Thyroid gland (tissue), 4 donors: ENCODE measurements at places on chromosomes 7 and 10. TPM values are rescaled to one million over a fixed set of nuclear protein-coding genes. Genes with fewer than 3 reads are reported as not detected.

DNA sequence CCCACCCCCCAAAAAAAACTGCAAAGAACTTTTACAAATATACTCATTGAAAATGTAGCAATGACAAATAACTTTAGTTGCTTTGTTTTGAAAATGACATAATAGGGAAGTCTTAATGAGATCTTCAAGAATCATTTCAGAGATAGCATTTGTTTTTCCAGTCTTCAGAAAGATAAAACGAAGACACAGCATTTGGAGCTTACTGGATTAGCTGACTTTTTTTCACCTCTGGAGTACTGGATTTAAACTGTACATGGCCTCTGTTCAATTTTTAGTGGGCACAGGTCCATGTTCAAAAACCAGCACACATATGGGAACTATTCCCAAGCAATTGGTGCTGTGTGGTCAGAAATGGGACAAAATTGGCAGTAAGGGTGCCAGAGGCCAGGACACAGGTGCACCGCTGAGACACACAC is 3.9 kb downstream of the RAB11FIP2 start:
- no peak for DNase-seq

DNA sequence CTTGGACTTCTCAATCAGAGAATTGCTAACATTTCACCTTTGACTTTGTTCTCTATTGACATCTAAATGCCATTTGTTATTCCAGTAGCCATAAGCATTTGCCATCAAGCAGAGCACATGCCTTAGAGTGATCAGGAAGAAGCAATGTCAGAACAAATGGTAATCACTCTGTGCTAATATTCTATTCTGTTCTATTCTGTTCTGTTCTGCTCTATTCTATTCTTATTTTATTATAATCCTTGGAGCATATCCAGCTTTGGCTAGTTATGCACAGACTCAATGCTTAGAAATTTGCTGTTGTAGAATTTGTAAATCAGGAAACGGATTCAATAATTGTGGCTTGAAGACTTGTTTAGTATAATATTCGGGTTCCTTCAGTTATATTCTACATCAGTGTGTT is 175.4 kb downstream of the EXOC4 start:
- DNase-seq, result no peak

DNA sequence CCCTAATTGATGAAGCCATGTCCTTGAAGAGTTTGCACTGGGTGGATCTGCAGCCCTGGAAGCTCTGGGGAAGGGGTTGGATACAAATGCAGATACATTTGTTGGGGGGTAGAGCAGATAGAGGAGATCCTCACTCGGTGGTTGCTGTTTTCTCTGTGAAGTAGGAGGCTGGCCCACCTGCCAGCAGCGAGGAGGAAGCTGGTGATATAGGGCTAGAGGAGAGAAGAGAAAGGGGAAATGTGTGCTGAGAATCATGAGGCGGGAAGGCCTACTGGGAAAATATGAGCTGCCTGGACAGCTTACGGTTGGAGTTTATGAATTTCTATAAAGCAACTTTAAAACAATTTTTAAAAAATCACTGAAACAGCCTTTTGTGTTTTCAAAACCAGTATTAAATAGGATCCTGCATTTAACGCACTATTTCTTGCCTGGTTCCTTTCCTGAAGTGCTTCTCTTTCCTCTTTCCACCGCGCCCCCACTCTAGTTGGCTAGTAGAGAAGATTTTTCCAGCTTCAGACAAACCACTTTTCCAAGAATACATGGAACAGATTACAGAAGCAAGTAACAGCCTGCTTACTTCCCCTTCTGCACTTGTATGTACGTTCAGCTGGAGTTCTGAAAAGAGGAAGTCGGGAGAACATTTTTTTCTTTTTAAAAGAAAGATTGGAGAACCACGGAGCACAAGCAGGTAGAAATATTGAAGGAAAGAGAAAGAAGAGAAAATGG is 100.6 kb upstream of the GLCCI1 start:
- no peak for DNase-seq

DNA sequence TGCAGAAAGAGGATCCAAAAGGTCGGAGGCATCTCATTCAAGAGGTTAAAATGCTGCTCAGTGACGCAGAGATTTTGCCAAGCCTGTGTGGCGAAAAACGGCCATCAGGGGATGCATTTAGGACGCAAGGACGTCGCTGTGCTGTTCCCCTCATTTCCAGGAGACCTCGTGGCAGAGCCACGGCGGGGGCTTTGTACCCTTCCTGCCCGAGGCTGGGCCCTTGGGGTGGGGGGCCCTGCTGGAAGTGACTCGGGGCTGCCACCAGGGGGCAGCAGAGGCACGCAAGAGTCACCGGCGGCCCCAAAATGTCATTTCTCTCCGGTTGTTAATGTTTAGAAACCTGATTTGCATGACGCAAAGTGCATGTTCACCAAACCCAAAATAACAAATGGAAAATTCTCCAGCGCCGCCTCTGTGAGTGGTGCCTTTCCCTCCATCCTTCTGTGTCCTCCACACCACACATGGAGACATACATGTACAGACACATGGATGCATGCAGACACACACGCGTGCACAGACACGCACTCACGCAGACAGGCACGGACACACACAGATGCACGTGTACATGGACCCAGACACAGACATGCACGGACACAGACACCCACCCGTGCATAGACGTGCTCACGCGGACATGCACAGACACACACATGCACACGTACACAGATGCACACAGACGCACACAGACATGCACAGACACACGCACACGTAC is 51.0 kb upstream of the NKX6-2 start:
- DNase-seq, result peak; percentile 60

GRCh38 chr7:106660862-106661720 is at the start of gene CCDC71L:
CCDC71L (minus strand) TSS chr7:106661158; CDS start chr7:106660896, 262 bp downstream.
- peak; percentile 97 for DNase-seq

DNA sequence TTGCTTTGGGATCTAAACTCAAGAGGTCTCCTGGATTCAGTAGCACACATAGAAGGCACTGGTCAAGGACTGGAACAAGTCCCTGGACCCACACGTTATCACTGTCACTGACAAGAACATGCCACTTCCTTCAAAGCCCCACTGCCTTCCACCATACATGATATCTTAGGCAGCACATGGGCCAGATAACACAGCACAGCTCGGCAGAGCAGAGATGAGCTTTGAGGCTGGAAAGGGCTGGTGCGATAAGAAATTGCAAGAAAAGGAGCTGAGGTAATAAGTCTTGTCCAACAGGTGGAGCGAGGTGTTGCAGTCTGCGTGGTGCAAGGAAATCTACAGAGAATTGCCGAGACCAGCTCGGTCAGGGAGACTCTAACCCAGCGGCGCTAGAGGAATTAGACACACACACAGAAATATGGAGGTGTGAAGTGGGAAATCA is 139.8 kb upstream of the CDK13 start:
- DNase-seq, result no peak

Gene EEPD1
- 4.3 TPM for total RNA-seq

DNA sequence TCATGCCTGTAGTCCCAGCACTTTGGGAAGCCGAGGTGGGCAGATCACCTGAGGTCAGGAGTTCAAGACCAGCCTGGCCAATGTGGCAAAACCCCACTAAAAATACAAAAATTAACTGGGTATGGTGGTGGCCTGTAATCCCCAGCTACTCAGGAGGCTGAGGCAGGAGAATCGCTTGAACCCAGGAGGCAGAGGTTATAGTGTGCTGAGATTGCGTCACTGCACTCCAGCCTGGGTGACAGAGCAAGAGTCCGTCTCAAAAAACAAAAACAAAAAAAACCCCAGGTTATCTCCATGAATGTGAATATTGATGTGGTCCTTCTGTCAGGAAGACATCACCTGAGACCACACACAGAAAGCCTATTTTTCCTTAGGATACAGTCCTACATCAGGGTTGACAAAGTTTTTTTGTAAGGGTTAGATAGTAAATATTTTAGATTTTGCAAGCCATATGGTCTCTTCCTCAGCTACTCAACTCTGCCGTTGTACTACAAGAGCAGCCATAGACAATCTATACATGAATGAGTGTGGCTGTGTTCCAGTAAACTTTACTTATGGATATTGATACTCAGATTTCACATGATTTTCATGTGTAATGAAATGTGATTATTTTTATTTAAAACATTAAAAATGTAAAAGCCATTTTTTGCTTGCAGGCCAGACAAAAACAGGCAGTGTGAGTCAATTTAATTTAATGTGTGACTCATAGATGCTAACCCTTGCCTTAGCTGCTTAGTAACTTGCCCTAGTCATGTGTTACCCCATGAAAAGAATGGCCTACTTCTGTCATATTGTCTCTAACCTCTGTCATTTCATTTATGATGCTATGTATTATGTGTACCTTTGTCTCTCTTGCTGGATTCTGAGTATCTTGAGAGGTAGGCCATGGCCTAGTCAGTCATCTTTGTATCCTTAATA is 78.1 kb downstream of the TPST1 start:
- DNase-seq, result no peak

Gene SLC16A9
- total RNA-seq, result 44.6 TPM

Gene PIK3CG
- 2.2 TPM for total RNA-seq

GRCh38 chr10:75971402-75972211 is 540.2 kb downstream of the LRMDA start:
- no peak for DNase-seq

Gene LDB3
- total RNA-seq, result 5.5 TPM

Gene NAT16
- 1.4 TPM for total RNA-seq

Gene HMX2
- total RNA-seq, result not detected

- DNase-seq, result no peak
These were observed 79.3 kb upstream of the SLC25A13 start for GRCh38 chr7:96401200-96401599.

DNA sequence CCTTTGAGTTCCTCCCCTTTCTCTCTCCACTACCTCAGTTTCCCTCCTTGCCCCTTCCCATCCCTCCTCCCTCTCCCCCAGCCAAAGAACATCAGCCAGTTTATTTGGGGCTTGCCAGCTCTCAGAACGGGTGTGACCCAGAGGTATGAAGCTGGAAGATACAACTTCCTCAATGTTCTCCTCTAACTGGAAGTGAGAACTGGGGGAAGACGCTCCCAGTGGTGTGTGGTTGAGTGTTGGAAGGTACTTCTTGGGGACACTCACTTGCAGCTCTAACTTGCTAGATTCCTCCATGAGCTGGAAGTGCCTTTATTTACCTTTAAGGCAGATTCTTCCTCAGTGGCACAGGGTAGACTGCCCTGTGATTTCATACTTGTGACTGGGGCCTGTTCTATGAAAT is 110.5 kb upstream of the HABP2 start:
- no peak for DNase-seq

Gene CFAP69
- total RNA-seq, result 73.8 TPM

DNA sequence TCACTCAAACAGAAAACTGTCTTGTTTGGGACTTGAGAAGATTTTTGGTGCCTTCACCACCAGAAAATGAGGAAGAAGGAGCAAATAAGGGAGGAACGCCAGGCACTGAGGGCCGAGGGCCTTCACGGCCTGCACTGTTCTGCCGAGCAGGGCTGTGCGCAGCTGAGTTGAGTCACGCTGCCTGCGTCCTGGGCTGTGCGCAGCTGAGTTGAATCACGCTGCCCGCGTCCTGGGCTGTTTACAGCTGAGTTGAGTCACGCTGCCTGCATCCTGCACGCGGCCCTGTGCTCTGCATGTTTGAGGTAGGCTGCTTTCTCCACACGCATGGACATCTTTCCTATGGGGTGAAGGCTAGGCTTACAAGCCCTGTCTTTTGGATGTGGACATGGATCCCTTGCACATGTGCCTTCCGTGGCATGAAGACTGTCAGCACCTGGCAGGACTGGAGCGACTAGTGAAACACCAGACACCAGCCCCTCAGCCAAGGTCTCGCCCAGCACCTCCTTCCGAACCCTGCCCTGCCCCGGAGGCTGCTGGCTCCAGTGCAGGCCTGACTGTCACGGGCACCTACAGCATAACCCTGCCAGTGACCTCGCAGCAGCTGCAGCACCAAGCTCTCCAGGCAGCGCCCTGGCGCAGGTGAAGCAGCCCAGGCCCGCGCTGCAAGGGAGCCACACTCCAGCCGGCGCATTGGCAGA is 96.7 kb downstream of the HTR5A start:
- no peak for DNase-seq

- peak; percentile 36 for DNase-seq
These were observed 73.3 kb downstream of the NRF1 start for GRCh38 chr7:129684777-129685176.

Gene TCAF2
- 2.4 TPM for total RNA-seq

- DNase-seq, result no peak
These were observed 101.0 kb downstream of the SKIDA1 start for GRCh38 chr10:21424459-21424861.

DNA sequence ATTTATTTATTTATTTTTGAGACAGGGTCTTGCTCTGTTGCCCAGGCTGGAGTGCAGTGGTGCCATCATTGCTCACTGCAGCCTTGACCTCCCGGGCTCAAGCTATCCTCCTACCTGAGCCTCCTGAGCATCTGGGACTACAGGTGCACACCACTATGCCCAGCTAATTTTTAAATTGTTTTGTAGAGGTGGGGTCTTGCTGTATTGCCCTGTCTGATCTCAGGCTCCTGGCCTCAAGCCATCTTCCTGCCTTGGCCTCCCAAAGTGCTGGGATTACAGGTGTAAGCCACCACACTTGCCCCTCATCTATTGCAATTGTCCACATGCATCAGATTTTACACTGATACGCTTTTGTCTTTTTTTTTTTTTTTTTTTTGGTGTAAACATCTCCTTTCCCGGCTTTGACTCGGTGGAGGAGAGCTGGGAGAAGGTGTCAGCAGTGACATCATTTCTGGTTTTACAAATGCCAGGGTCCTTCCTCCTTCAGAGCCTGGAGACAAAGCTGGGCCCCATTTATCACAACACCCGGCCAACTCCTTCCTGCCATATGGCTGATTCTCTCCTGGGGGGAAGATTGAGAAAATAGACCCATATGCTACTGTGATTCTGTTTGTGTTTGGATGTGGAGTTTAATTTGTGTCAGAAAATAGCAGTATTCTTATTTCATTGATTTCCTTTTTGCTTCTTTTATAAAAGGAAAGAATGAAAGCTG is 61.3 kb downstream of the GALNT17 start:
- no peak for DNase-seq

DNA sequence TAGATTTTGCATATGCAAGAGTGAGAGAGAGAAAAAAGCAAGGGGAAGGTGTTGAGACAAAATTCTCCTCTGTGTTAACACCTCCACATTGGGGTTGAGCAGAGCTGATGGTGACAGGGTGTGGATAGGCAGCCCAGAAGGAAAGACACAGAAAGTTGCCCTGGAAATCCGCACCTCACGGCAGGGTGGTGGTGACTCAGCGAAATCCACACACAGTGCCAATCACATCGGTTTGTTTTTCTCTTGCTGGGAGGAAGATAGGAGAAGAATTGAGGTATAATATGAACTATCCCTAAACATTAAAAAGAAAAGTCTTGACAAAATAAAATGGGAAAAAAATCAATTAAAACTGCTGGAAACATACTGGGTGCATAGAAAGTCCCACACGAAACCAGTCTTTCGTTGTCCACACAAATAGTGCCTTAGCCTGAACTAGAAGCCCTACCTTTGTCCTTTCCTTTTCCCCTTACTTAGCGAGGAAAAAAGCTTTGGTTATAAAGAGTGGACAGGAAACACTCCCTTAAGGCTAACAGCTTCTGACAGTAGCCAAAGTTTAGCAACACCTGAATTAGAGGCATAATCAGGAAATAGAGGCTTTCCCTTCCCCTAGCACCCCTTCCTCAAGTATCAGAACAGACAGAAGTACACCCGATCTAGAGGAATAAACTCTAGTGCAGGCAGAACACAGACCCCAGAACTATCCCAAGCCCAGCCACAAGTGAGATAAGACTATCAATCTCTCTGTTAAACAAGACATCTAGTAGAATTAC is 39.2 kb upstream of the DNAJC1 start:
- no peak for DNase-seq

- DNase-seq, result no peak
These were observed 23.3 kb downstream of the PRPS1L1 start for GRCh38 chr7:18004372-18004771.
